NCI-H2171 (cell line): ENCODE measurements at places on chromosomes 6 and 20.

- DNase-seq, result no peak
These were observed 162.9 kb downstream of the QKI start for GRCh38 chr6:163577404-163577803.

GRCh38 chr20:52031206-52031562 lies 160.4 kb downstream of the ZFP64 start:
- DNase-seq, result no peak

- DNase-seq, result no peak
These were observed 83.3 kb upstream of the AKIRIN2 start for GRCh38 chr6:87785229-87785862.

- no peak for DNase-seq
These were observed 34.2 kb downstream of the LRFN2 start for GRCh38 chr6:40552941-40553340.

DNA sequence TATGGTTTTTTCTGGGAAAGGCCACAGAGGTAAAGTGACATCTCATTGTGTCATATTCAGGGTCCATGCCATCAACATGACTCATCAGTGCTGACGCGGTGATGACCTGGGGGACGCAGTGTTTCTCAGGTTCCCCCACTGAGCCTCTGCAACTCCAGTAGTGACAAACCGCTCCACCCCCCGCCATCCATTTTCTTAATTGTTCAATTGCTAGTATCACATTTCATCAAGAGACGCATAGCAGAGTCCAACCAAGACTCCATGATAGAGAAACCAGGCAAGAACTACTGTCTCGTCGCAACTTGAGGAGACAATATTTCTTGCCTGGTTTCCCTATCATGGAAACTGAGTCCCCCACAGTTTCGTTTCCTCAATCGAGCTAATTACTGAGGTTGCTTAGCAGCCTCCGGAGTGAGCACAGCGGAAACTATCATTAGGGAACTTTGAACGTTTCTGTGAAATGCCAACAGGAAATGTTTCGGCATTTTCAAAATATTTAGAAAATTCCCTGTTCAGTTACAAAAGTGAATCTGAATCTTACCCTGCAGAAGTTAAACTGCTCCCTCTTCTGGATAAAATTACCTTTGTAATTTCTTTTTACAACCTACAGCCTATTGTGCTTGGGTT lies 12.2 kb upstream of the SERPINB1 start:
- peak; percentile 33 for DNase-seq

GRCh38 chr20:44583157-44583556 lies 778 bp downstream of the PKIG start:
- DNase-seq, result no peak

DNA sequence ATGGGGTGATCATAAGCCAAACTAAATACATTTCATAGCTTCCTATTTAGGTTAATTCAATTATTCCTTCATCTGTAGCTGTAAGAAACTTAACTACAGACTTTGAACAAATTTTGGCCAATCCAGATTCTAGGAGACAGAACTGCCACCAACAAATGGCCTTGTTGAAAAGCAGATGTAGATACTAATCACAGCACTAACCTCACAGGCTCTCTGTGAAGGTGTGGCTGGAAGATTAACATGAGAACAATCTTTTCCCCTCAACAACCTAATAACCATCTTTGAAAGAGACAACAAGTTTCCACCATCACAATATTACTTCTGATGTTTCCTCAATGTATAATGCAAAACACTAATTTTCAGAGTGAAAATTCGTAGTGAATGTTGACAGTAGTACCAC lies 87.8 kb downstream of the SESN1 start:
- DNase-seq, result no peak

GRCh38 chr6:112310439-112311125 lies 36.5 kb upstream of the RFPL4B start:
- DNase-seq, result no peak

DNA sequence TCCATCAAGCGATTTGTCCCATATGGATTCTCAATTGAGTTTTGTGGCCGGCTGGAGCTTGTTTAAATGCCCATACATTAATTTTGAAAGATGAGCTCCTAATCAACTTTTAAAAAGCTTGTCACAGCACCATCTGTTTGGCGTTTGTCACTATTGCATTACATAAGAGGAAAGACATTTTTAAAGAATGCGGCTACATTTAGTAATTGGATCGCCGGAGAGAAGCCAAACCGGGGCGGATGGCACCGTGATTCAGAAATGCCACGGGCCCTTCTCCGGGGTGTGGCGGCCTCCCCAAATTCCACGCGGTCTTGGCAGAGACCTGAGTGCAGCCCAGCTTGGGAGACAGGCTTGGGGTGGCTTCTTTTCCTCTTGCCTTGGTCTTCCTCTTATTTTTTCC lies 67.7 kb upstream of the ZNFX1 start:
- DNase-seq, result peak; percentile 68

GRCh38 chr20:47280228-47280627 lies 76.3 kb downstream of the ZMYND8 start:
- no peak for DNase-seq

- no peak for DNase-seq
These were observed 131.9 kb downstream of the UST start for GRCh38 chr6:148878683-148879082.

- DNase-seq, result no peak
These were observed 14.7 kb downstream of the LRRC73 start for GRCh38 chr6:43495409-43495941.

DNA sequence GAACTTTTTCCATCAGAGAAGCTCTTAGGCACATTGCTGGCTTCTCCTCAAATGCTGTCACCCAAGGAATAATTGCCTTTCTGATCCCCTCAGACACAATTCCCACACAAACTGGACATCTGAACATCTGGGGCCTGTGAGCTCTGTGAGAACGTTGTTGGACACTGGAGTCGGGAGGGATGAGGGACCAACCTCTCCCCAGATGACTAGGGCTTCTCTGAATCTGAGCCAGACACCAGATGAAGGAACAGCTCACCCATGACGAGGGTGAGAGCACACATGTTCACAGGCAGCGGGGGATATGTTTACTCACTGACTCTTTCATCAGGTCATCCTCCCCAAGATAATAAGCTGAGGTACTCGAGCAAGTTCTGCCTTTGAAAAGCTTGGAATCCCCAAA lies 283.9 kb upstream of the SUPT3H start:
- no peak for DNase-seq

DNA sequence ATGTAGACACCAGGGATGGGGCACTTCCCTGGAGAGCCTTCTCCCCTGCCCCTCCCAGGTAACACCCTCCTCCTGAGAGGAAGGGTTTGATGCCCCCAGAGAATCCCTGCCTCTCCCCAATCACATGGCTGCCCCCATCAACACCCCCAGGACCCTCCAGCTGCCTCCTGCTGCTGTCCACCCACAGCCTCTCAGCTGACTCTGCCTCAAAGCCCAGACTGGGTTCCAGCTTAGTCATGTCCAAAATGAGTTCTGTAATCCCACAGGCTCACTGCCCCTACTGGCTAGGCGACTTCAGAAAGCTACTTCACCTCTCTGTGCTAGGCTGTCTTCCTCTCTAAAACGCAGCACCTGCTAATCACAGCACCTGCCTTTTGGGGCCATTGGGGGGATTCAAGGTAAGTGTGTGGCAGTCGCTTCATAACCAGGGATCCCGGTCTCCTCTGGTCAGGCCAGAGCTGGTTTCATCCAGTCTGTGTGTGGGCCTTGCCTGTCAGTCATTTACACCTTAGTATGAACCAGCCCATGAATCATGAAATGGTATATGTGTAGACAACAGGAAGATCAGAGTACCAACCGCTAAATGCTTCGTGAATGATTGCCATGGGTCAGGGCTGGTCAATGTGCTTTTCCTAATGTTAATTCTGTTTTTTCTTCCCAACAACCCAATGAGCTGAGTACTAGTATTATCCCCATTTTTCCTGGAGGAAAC lies 40.4 kb downstream of the TFEB start:
- no peak for DNase-seq

GRCh38 chr6:152123076-152123475 lies 315.6 kb downstream of the ESR1 start:
- no peak for DNase-seq

DNA sequence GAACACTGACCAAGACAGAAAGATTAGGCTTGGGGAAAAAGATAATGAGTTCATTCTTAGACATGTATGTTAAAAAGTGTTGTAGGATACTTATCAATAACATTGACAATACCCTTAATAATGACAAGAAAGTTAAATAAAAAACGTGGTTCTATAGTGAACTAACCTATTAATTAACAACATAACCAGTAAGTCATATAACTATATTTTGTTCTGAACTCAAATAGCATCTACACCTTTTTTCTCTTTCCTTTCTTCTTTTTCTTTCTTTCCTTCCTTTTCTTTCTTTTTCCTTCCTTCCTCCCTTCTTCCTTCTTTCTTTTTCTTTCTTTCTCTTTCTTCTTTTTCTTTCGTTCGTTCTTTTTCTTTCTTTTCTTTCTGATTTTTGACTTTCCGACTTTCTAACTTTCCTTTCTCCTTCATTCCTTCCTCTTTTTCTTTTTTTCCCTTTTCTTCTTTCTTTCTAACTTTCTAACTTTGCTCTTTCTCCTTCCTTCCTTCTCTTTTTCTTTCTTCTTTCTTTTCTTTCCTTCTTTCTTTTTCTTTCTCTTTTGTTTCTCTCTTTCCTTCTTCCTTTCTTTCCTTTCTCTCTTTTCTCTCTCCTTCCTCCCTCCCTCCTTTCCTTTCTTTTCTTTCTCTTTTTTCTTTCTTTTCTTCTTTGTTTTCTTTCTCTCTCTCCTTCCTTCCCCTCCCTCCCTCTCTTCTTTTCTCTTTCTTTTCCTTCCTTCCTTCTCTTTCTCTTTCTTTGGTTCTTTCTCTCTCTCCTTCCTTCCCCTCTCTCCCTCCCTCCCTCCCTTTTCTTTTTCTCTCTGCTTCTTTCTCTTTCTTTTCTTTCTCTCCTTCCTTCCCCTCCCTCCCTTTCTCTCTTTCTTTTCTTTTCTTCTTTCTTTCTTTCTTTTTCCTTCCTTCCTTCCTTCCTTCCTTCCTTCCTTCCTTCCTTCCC lies 24.6 kb downstream of the PRSS35 start:
- DNase-seq, result no peak

- no peak for DNase-seq
These were observed 11.3 kb upstream of the TFAP2A start for GRCh38 chr6:10425975-10426780.

GRCh38 chr6:100101644-100102043 lies 107.6 kb upstream of the MCHR2 start:
- DNase-seq, result no peak

DNA sequence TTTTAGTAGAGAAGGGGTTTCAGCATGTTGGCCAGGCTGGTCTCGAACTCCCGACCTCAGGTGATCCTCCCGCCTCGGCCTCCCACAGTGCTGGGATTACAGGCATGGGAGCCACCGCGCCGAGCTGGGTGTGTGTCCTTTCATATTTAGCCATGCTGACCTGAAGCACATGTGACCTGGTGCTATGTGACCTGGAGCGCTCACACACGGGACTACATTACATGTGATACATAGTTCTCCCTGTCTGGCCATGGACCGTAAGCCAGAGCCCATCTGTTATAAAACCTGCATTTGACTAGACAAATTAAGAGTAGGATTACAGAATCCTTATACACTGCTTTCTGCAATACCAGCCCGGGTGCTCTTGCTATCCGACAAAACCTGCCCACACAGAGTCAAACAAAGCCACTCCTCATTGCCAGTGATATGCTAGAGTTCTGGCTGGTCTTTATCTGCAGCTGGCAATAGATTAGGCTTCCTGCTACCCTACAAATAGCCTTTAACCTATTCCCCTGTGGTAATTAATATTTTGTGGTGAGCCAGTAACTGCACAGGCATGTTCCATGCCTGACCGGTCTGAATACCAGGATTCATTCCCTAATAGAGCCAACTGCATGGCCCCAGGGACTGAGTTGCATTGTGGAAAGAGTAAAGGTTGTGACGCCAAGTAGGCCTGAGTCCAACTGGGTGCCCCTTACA lies 26.3 kb upstream of the FAM50B start:
- DNase-seq, result no peak

GRCh38 chr6:132298344-132298949 lies 102.8 kb downstream of the MOXD1 start:
- DNase-seq, result no peak

GRCh38 chr6:148524471-148524882 lies 181.8 kb downstream of the SASH1 start:
- no peak for DNase-seq

DNA sequence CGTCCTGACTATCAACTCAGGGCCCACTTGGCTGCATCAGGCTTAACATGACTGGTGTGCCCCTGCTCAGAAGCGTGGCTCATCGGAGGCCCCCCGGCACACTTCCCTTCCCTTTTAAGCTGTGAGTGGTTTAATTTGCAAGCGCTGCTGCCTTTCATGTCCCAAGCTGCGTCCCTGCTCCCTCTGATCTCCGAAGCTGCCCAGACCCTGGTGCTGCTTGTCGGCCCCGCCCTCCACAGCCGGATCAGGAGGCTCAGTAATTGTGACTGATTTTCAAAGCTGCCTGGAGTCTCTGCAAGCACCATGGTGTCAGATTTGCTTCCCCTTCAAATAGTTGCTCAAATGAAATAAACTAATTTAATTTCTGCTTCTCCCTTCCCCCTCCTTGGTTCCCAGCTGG lies 71.1 kb downstream of the CDH22 start:
- no peak for DNase-seq

- DNase-seq, result no peak
These were observed 103.8 kb downstream of the TMEM242 start for GRCh38 chr6:157219201-157220200.

GRCh38 chr6:111523484-111524167 lies 40.6 kb upstream of the REV3L start:
- no peak for DNase-seq

GRCh38 chr6:106090001-106090400 lies 3.9 kb downstream of the PRDM1 start:
- no peak for DNase-seq

DNA sequence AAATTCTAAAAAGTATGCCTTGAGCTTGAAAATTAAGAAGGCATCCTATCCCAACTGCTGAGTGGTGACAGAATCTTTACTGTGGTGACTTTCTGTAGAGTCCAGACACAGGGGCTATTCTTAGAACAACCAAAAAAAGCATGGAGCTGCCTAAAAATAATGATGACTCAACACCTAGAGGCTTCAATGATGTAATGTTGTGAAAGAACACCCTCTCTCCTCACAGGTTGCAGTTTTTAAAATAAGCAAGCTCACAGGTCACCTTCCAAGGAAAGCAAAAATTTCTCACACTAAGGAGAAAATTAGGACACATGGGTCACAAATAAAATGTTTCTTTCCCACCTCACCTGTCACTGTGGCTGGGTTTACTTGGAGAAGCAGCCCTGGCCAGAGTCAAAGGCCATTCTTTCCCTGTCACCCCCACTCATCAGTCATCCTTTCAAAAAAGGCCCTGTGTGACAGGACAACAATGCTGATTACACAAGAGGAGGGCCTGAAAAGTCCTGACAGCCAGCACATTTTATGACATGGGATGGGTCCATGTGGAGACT lies 53.5 kb downstream of the RCAN2 start:
- DNase-seq, result no peak
